ENCODE measurements at places on chromosomes 7 and 10.

DNA sequence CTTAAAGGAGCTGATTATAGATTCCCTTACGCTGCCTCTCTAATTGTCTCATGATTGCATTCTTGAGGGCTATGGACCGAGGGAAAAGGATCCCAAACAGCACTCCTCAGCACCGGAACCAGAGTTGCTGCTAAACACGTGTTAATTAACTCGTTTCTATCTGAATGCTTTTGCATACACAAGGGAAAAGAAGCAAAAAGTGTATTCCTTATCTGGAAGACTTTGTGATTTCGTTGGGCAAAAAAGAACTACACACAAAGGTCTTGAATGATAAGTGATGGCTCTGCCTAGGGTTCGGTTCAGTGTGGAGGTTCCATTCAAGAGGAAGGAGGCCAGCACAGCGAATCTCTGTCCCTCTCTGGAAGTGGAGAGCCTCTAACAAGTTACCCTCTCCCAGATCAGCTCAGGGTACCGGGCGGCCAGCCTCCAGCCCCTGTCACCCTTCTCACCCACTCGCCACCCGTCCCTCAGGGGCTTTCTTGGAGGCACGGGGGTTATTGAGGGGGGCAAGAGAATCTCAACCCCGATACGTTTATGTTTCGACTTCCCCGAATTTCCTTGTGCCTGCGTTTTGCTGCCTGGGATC, 515 bp upstream of the SLC4A2 start:
- no peak for DNase-seq

DNA sequence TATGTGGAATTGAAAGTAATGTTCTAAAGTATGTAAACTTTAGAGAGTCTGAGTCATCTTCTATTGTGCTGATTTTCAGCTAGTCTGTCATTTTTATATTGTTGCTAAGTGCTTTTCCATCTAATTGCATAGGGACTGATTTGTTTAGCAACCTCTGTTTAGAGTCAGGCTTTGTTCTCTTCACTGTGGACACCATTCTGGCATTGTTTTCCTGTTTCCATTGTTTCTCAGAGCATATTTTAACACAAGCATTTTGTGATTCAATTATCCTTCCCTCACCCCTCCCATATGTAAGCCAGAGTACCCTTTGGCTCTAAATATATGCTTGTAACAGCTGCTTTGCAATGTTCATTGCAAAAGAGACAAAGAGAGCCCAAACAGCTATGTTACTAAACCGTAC, 748.4 kb upstream of the PHF14 start:
- DNase-seq, result no peak

- DNase-seq, result no peak
Measured at GRCh38 chr10:36681751-36682632, 443.4 kb upstream of the ANKRD30A start.

DNA sequence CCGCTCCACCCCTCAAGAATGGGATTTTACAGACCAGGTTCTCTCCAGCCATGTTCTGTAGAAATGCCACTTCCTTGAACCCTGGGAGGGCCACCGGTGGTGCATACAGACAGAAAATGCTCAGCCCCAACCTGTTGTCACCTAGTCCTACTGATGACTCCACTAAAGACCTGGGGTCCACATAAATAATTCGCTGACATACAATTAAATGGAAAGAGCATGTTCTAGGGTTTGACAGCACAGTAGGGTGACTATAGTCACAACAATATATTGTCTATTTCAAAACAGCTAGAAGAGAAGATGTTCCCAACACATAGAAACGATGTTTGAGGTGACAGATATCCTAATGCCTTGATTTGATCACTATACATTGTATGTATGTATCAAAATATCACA, 155.6 kb upstream of the NEBL start:
- no peak for DNase-seq

DNA sequence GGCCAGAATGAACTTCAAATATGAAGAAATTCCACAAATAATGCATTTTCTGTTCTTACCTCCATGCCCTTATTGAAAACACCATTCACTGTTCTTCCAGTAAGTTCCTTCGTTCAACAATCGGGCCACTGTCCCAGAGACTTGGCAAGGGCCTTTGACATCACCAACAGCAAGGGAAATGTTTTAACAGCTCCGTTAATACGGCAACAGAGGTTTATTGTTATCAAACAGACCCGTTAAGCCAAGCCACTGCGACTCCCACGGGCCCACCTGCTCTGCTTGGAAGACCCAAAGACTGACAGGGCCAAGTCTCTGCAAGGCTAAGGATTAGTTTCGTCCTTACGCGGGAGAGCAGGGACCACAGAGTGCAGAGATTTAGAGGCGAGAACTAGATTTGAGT, 43.4 kb upstream of the LYZL1 start:
- DNase-seq, result no peak

DNA sequence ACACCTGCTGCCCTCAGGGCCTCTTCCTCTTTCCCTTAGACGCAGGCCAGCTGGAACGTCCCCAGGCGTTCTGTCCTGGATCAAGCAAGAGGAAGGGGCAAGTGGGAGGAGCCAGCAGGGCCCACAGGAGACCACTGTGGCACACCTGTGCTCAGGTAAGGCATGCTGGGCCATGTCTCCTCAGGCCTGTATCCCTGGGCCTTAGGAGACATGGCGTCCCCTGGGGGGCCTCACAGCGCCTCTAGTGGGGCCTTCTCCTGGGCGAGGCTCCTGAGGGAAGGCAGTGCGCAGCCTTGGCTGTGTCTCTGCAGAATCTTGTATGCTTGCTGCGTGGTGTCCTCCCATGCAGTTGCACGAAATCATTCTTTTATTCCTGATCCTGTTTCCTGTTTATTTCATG, 31.3 kb downstream of the ZNF783 start:
- no peak for DNase-seq

All from stimulated activated CD4-positive, alpha-beta T cell treated with anti-CD3 and anti-CD28 coated beads, Interleukin-1b, Interleukin-23, amount 100 ng/mL, for 4 hours (primary cell).